NCI-H2081 (cell line): ENCODE measurements at places on chromosomes 1 and 21.

GRCh38 chr1:172955161-172955815 is 95.5 kb downstream of the TNFSF18 start:
- DNase-seq: no peak

- peak; percentile 64 for DNase-seq
Observed at GRCh38 chr1:82323144-82323841, 522.6 kb downstream of the ADGRL2 start.

- no peak for DNase-seq
Observed at GRCh38 chr1:53145619-53145941, 3.1 kb upstream of the SLC1A7 start.

DNA sequence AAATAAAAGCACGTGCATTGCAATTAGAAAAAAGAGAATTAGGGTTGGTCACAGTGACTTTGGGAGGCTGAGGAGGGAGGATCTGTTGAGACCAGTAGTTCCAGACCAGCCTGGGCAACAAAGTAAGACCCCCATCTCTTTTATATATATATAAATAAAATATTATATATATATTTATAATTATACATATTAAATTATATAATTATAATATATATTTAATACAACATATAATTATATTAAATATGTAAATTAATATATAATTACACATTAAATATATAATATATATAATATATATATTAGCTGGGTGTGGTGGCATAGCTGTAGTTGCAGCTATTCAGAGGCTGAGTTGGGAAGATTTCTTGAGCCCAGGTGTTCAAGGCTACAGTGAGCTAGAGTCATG is 23.2 kb downstream of the TMEM200B start:
- DNase-seq: no peak

DNA sequence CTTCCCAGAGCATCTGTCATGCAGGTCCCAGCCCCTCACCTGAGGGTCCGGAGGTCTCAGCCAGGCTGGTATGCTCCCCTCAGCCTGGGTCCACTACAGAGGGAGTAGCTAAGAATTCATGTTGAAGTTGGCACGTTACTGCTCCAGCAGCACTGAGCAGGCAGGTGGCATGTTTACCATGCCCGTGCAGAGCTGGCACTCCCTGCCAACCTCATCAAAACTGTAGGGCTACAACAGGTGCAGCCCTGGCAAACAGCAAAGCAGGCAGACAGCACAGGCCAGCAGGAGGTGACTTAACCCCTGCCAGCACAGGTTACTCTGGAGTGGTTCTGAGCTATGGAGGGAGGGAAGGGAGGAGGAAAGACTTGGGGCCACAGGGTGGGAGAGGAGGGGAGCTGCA is 46.4 kb downstream of the NUAK2 start:
- peak; percentile 85 for DNase-seq

DNA sequence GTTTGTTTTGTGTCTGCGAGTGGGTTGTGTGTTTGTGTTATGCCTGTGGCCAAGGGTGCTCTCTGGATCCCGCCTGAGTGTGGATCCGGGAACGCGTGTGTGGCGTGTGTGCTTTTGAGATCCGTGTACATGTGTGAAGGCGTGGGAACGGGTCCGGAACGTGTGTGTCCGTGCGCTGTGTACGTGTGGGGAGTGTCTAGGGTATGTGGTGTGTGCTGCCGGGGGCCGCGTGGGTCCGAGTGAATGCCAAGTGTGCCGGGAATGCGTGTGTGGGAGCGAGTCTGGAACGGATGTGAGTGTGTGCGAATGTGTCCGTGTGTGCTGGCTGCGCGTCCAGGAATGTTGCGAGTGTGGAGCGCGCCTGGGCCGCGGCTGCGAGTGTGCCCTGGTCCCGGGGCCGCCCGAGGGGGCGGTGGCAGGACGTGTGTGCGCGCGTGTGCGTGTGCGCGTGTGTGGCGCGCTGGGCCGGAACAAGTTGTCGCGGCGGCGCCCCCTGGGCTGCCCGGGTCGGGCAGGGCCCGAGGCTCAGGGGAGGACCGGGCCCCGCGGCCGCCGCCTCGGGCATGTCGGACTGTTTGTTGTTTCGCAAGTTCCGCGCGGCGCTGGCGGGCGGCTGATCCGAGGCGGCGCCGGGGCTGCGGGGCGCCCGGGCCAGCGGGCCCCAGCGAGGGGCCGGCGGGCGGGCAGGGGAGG is 953 bp downstream of the PTPRU start:
- DNase-seq: no peak

- no peak for DNase-seq
Observed at GRCh38 chr1:223007935-223008334, 135.1 kb downstream of the TLR5 start.

- DNase-seq: no peak
Observed at GRCh38 chr1:25698252-25698651, 81.7 kb downstream of the MAN1C1 start.
